ENCODE measurements at places on chromosomes 1 and 21. TPM values are rescaled to one million over a fixed set of nuclear protein-coding genes. Genes with fewer than 3 reads are reported as not detected.

NOTCH2 gene
- 38.9 TPM for total RNA-seq

CELA3B gene
- not detected for total RNA-seq

LAD1 gene
- 8.4 TPM for total RNA-seq

LCE2B gene
- not detected for total RNA-seq

HSD3B2 gene
- total RNA-seq: 0.42 TPM

HSPB7 gene
- total RNA-seq: 744 TPM

ROR1 gene
- 28.0 TPM for total RNA-seq

SPRR1B gene
- not detected for total RNA-seq

SERTAD4 gene
- total RNA-seq: 0.63 TPM

SUSD4 gene
- 24.8 TPM for total RNA-seq

TMEM240 gene
- 8.1 TPM for total RNA-seq

OR2G6 gene
- total RNA-seq: not detected

KCNN3 gene
- total RNA-seq: 0.81 TPM

ENAH gene
- 124 TPM for total RNA-seq

DENND1B gene
- 9.9 TPM for total RNA-seq

TMPRSS2 gene
- not detected for total RNA-seq

PPFIA4 gene
- total RNA-seq: 215 TPM

OR2L8 gene
- total RNA-seq: not detected

KIF17 gene
- total RNA-seq: 15.0 TPM

ATAD3C gene
- 0.28 TPM for total RNA-seq

H6PD gene
- 29.8 TPM for total RNA-seq

FAM167B gene
- total RNA-seq: 1.4 TPM

TMPRSS15 gene
- not detected for total RNA-seq

FAM110D gene
- total RNA-seq: 6.8 TPM

PLA2G2F gene
- total RNA-seq: not detected

WNT2B gene
- total RNA-seq: 1.2 TPM

HORMAD1 gene
- total RNA-seq: not detected

CHODL gene
- 0.42 TPM for total RNA-seq

ANKRD65 gene
- 0.49 TPM for total RNA-seq

USP24 gene
- 15.3 TPM for total RNA-seq

CNTN2 gene
- 0.35 TPM for total RNA-seq

SH2D1B gene
- total RNA-seq: 0.06 TPM

SPATA17 gene
- 1.2 TPM for total RNA-seq

OR11L1 gene
- not detected for total RNA-seq

VAMP3 gene
- total RNA-seq: 51.2 TPM

WARS2 gene
- total RNA-seq: 13.1 TPM

FCRL1 gene
- not detected for total RNA-seq

TFF2 gene
- total RNA-seq: not detected

FOXD3 gene
- not detected for total RNA-seq

SOX13 gene
- 39.7 TPM for total RNA-seq

CNIH3 gene
- total RNA-seq: 3.7 TPM

RNU1-1 gene
- total RNA-seq: under 0.01 TPM

C4BPA gene
- not detected for total RNA-seq

PGLYRP3 gene
- not detected for total RNA-seq

HUNK gene
- 6.7 TPM for total RNA-seq

GJA9 gene
- total RNA-seq: not detected

AIRE gene
- total RNA-seq: 0.45 TPM

PTPRU gene
- total RNA-seq: 64.8 TPM

NUP210L gene
- total RNA-seq: 0.18 TPM

SYCP1 gene
- not detected for total RNA-seq

IL19 gene
- total RNA-seq: not detected

LIPI gene
- not detected for total RNA-seq

FOXD2 gene
- total RNA-seq: not detected

CA6 gene
- total RNA-seq: not detected

HAO2 gene
- total RNA-seq: not detected

SLC44A3 gene
- total RNA-seq: 3.2 TPM

EXOC8 gene
- 10.3 TPM for total RNA-seq

TEDDM1 gene
- not detected for total RNA-seq

CELA2A gene
- not detected for total RNA-seq

HSF2BP gene
- total RNA-seq: 1.2 TPM

Data from cardiac muscle cell (in vitro differentiated cells and primary cell).